HCT116 (cell line): ENCODE measurements at places on chromosomes 13 and 19.

GRCh38 chr19:2807379-2808128 lies 12.1 kb upstream of the ZNF554 start:
- DNase-seq = no peak

DNA sequence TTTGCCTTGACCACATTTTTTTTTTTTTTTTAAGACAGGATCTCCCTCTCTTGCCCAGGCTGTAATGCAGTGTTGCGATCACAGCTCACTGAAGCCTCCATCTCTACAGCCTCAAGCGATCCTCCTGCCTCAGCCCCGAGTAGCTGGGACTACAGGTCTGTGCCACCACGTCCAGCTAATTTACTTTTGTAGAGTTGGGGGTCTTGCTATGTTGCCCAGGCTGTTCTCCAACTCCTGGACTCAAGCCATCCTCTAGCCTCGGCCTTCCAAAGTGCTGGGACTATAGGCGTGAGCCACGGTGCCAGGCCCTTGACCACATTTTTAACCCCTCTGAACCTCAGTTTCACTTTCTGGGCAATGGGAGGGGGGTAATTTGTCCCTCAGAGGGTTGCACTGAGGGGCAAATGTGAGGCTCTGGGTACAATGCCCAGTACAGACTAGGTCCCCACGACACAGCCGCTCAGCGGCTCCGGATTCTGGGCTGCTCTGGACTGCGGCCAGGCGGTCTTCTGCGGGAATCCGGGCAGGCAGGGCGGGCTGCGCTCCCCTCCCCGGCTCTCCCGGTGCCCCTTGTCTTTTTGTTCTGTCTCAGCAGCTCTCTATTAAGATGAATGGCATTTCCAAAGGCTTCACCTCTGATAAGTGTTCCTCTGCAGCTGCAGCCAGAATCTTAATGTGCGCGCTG lies 3.8 kb upstream of the ALOX5AP start:
- DNase-seq = no peak

DNA sequence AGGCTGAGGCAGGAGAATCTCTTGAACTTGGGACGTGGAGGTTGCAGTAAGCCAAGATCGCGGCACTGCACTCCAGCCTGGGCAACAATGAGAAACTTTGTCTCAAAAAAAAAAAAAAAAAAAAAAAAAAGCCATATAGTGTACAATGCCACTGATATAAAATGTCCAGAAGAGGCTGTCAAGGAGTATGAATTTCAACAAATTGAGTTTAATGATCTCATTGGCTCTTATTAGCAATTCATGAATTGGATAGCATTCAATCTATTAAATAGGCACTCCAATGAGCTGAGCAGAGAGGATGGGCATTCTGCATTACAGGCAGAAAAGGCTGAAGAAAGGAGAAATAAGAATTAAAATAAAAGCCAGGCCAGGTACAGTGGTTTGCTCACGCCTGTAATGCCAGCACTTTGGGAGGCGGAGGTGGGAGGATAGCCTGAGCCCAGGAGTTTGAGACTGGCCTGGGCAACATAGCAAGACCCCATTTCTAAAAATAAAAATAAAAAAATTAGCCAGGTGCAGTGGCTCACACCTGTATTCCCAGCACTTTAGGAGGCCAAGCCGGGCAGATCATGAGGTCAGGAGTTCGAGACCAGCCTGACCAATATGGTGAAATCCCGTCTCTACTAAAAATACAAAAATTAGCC lies 757 bp upstream of the LMNB2 start:
- no peak for DNase-seq

GRCh38 chr19:53254411-53255341 lies at the start of gene ZNF677:
ZNF677 (minus strand) TSS chr19:53254873; CDS start chr19:53251550, 3,323 bp downstream.
- no peak for DNase-seq

DNA sequence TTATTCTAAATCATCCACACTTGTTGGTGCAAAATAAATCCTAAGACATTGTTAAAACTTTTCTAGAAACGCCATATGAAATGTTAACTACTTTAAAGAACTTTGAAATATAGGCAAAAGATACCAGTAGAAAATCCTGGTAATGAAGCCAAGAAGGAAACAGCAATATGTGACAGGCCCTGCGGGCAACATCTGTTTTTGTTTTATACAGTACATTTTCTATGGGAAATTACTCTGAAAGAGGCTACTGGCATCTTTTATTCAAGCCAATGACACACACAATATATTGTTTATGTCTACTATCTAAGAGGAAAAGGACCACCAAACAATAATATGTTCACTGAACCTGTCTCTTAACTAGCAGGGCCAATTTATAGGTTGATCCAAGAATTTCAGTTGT lies 829.7 kb downstream of the PCDH17 start:
- no peak for DNase-seq

- DNase-seq = no peak
Measured at GRCh38 chr13:100510208-100510957, 78.2 kb downstream of the GGACT start.

DNA sequence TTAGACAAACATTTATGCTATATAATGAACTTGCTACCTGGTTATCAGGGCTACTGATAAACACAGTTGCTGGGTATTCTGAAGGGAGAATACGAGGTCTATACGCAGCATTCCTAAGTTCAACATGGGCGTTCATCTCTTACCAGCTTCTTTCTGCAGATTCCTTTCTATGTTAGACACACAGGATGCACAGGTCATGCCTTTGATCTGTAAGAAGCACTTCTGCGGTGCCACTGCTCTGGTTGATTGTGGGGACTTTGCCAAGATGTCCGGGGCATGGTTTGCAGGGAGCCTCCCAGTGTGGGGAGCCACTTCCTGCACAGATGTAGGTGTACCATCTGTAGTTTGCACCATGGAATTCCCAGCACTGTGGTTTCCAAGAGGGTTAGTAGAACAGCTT lies 40.9 kb downstream of the ATP7B start:
- no peak for DNase-seq

GRCh38 chr13:29474991-29475390 lies 120.5 kb downstream of the SLC7A1 start:
- no peak for DNase-seq

- no peak for DNase-seq
Measured at GRCh38 chr19:14375582-14376291, 5.5 kb upstream of the ADGRE5 start.

DNA sequence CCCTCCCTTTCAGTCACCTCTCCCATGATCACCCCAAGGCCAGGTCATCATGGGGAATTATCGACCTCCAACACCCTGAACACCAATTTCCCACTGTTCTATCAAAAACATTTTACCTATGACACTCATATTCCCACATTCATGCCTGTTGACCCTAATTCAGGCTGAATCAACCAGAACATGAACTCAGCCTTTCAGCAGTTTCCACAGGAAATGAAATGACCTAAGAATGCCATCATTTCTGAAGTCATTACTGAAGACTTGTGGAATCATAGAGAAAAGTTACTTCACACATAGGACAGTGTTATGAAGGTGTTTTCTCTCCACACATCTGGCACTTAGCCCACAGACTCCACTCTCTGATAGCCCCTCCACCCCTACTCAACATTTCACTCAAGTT lies 29.9 kb upstream of the FAM124A start:
- no peak for DNase-seq

DNA sequence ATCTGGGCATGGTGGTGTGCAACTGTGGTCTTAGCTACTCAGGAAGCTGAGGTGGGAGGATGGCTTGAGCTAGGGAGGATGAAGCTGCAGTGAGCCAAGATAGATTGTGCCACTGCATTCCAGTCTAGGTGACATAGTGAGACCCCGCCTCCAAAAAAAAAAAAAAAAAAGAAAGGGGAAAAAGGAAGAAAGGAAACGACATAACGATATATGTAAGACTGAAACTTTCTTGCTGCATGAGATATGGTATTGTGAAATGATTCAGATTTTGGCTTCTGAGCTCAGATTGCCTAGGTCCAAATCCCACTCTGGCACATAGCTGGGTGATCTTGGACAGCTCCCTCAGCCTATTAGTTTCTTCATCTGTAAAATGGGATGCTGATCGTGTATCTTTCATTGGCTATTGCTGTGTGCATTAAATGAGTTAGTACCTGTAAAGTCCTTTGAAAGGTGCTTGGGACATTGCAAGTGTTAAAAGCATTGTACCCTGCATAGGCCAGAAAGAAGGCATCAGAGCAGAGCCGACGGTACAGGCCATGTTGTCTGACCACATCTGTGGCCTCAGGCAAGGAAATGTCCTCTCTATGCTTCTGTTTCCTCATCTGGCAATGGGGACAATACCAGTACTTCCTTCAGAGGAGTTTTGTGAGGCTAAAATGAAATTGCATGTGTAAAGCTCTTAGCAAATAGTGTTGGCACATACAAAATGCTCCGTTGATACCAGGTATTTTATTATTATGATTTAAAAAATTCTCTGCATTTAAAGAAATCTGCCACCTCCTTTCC lies 32.6 kb upstream of the SLC46A3 start:
- DNase-seq = no peak

DNA sequence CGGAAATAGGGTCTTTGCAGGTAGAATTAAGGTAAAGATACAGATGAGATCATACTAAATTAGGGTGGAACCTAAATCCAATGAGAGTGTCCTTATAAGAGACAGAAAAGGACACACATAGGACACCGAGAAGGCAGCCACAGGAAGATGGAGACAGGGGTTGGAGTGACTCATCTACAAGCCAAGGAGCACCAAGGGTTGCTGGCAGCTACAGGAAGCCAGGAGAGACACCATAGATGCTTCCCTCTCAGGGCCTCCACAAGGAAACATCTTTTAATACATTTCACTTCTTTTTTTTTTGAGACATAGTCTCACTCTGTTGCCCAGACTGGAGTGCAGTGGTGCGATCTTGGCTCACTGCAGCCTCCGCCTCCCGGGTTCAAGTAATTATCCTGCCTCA lies 10.1 kb downstream of the TMEM143 start:
- no peak for DNase-seq

DNA sequence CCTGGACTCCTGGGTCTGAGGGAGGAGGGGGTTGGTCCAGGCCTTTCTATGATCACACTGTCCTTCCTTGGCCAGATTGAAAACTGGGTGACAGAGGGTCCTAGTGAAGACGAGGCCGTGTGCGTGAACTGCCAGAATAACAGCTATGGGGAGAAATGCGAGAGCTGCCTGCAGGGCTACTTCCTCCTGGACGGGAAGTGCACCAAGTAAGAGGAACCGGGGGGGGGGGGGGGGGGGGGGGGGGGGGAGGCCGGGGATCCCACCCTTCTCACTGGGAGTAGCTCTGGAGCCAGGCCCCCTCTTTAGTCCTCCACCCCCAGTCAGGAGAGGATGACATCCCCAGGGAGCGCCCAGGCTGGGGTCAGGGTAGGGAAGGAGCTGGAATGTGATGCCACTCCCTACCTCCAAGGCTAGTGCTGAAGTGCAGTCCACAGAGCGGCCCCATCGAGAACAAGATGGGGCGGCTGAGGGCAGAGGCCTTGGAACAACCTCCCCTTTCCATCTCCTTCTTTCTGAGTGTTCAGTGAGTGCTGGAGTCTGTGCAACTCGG lies 19.4 kb downstream of the CNFN start:
- no peak for DNase-seq

- no peak for DNase-seq
Measured at GRCh38 chr19:51066393-51067186, 1.7 kb upstream of the KLK13 start.

DNA sequence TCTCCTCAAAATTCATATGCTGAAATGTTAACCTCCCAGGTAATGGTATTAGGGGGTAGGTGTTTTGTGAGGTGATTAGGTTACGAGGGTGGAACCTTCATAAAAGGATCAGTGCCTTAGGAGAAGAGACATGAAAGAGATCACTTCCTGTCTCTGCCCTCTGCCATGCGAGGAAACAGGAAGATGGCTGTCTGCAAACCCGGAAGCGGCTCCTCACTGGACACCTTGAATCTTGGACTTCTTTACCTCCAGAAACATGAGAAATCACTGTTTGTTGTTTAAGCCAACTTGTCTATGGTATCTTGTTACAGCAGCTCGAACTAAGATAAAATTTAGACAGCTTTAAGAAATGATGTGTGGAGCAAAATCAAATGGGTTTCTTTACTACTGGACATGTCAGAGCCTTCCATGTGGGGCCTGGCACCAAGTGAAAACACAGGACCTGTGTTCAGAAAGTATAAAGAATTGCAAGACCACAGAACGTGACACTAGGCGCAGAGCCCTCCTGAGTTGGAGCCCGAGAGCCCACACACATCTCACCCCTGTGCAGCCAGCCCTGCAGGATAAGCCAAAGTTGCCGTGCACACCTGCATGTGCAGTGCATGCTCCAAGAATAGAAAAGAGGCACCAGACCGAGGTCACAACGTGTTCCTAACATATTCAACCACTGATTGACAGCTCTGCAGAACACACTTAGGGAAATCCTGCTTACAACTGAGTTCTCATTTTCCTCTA lies 112.5 kb upstream of the UQCRFS1 start:
- DNase-seq = no peak

- DNase-seq = no peak
Measured at GRCh38 chr19:34282611-34283519, 28.5 kb downstream of the GARRE1 start.

- DNase-seq = no peak
Measured at GRCh38 chr19:2777952-2778683, 5.0 kb downstream of the SGTA start.

DNA sequence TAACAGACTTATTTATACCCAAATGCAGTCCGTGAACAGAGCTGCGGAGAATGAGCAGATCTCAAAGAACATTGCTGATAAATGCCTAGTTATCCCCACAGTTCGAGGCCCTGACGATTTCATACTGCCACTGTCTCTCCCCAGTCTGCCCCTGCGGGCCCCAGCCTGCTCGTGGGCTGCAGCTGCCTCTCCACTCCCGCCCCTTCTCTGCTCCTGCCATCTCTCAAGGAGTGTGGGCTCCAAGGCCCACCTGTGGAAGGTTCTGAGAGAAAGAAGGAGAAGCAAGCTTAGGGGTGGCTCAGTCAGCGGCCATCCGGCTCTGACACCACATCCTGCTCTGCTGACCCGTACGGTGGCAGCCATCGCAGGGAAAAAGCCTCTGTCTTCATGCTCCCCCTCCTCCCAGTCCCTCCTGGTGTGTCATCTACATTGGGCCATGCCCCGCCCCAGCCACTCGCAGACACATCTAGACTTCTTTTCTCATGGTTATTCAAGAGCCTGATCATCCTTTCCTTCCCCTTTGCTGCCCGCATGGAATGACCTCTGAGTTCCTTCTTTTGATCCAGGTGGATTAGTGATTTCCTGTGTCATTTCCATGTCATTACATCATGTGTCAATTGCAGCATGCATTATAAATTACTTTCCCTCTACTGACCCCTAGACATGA lies 52.0 kb downstream of the EPS15L1 start:
- no peak for DNase-seq

DNA sequence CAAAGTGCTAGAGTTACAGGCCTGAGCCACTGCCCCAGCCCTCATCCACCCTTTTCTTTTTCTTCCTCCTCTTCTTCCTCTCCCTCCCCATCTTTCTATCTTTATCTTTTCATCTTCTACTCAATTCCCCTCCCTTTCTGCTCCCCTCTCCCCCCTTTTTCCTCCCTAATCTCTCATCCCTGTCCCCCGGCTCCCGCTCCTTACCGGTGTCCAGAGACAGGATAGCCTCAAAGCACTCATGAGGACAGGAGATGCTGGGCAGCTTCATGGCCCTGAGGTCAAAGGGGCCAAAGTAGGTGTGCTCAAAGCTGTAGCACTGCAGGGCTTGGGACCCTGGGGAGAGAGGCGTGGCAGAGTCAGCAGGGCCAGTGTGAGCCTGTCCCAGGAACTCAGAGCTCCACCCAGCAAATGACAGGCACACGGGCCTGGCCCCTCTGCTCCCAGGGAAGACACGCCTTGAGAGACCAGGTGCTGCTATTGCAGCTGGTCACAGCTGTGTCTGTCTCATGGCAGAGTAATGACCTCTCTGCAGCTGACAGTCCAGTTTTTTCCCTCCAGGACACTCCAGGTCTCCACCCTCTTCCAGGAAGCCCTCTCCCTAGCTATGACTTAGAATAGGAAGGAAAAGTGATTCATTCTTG lies 2.6 kb downstream of the LYPD5 start:
- no peak for DNase-seq
